ENCODE measurements at places on chromosomes 5 and 9.

DNA sequence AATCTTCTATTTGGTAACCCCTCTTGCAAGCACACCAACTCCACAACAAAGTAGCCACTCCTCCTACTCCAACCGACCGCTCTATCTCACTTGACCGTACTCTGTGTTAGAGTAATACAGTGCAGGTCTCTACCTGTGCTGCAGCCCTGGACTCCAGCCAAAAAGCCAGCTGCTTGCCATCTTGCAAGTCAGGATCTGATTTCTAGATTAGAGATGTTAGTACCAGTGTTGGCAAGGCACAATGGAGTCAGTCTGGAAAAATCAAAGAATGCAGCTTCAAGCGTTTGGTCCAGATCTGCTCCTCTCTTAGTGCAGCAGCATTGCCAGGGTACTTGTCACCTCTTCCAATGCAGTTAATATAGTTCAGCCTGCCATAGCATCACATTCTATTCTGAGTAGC is 477.6 kb downstream of the ZSWIM6 start:
- no peak for DNase-seq

- DNase-seq, result no peak
Measured at GRCh38 chr9:131707733-131708157, 32.1 kb downstream of the RAPGEF1 start.

- DNase-seq, result no peak
Measured at GRCh38 chr5:41843456-41844370, 26.5 kb downstream of the OXCT1 start.

GRCh38 chr9:108081112-108081511 is 591.5 kb upstream of the KLF4 start:
- no peak for DNase-seq

DNA sequence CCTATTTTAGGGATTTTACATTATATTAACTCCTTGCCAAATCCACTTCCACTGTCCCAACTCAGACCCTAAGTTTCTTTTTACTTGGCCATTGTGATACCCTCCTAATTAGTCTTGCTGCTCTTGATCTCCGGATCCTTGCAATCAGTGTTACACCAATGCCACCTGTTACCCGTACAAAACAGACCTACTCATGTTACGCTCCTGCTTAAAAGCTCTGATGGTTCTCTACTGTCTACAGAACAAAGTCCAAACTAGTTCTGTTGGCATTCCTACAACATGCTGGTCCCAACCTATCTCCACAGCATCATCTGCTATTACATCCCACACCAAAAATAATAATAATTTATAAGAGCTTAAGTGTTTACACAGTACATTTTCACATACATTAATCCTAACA is 9.8 kb downstream of the ECPAS start:
- no peak for DNase-seq

- DNase-seq, result no peak
Measured at GRCh38 chr5:112174959-112175594, 244.0 kb downstream of the EPB41L4A start.

GRCh38 chr9:130990306-130990977 is 18.5 kb upstream of the LAMC3 start:
- no peak for DNase-seq

DNA sequence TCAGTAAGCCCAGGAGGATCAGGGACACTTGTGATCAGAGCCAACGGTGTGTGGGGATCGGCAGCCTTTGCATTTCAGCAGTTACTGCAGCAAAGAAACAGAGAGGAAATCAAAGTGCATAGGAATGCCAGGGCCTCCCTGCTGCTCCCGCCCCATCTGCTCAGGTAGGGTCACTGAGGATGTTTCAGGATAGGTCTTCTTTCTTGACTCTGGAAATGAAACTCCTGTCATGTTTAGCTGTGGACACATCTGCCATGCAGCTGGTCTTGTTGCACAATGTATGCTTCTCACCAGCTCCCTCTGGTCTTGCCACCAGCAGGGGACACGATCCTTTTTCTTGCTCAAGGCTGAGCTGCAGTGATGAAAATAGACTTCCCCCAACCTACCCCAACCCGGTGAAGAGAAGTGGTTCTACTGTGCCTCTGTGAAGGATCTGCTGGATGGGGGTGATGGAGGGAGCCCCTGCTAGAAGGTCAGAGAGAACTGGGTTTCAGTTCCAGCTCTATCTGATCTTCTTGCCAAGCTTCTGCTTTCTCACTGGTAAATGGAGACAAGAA is 185.2 kb upstream of the KLF4 start:
- DNase-seq, result no peak

DNA sequence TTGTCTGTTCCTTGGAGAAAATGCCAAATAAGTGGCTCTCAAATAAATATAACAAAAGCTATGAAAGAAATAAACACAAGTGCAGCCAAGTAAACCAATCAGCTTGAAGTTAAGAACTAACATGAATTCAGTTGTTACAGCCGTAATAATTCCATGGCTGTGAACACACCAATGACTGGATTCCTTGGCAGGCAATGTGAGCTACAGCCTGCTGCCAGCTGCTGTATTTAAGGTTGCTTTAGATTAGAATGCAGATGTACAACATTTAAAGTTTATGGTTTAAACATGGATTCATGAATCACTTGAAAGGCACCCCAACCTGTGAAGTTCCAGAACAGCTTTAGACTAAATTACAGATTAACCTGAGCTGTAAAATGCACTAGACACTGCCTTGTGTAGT is 626.4 kb upstream of the SEMA6A start:
- no peak for DNase-seq
